ENCODE measurements at places on chromosomes 3 and 15.

DNA sequence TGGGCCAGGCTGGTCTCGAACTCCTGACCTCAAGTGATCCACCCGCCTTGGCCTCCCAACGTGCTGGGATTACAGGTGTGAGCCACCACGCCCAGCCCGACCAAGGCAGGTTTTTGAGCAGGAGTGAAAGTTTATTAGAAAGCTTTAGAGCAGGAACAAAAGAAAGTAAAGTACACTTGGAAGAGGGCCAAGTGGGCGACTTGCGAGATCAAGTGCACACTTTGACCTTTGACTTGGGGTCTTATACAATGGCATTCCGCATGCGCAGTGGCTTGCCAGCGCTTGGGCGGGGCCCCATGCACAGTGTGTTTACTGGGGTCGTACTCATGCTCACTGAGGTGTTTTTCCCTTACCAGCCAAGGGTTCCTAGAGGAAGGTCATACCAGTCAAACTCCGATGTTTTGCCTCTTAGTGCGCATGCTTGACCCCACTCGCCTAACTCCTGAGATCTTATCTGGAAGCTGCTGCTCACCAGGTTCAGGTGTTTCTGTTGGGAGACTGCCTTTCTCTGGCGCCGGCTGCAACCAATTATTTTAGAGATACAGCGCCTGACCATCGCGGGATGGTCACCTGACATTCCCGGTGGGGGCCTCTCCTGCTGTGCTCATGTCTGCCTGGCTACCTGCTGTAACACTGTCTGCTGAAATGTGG lies 46.9 kb upstream of the FLNB start:
- DNase-seq = no peak

DNA sequence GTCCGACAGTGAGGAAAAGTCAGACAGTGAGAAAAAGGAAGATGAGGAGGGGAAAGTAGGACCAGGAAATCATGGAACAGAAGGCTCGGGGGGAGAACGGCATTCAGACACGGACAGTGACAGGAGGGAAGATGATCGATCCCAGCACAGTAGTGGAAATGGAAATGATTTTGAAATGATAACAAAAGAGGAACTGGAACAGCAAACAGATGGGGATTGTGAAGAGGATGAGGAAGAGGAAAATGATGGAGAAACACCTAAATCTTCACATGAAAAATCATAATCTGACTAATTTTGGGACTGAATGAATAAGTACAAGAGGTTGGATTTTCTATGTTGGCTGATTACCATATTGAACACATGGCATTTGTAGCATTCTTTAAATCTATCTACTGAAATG lies 26.2 kb downstream of the SEC62 start:
- no peak for DNase-seq

- DNase-seq = no peak
These were observed 68.8 kb upstream of the IL12A start for GRCh38 chr3:159919873-159920272.

DNA sequence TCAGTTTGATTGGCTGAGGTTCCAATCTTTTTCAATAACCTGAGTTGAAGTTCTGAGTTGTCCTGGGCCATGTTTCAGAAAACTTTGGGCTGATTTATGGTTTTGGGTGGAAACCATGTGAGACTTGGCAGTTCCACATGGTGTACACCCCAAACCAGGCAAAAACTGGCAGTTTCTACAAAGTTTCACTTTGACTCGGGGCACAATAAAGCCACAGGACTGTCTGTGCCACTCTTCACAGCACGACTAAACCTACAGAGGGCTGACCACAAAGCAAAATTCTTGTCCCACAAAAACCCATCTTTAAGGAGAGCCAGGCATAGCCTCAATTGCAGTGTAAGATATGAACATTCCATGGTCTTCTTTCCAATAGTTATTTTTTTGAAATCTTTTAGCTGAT lies 155.0 kb downstream of the DUT start:
- no peak for DNase-seq

DNA sequence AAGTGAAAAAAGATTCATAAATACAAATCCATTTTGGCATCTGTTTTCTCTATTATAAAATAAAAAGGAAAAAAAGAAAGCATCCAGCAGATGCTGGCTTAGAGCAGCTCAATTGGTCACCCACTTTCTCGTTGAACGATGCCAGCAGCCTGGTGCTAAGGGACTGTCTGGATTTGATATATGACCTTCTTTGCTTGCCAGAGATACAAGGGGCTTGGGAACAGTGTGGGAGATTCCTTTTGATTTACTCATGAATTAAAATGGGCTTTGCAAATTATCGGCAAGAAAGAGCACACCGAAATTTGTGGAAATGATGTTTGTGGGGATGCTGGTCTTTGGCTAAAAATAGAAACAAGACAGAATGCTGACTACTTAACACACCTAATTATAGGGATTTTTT lies 210.3 kb upstream of the STT3B start:
- no peak for DNase-seq

- no peak for DNase-seq
These were observed 8.9 kb upstream of the SEMA5B start for GRCh38 chr3:123036352-123037014.

DNA sequence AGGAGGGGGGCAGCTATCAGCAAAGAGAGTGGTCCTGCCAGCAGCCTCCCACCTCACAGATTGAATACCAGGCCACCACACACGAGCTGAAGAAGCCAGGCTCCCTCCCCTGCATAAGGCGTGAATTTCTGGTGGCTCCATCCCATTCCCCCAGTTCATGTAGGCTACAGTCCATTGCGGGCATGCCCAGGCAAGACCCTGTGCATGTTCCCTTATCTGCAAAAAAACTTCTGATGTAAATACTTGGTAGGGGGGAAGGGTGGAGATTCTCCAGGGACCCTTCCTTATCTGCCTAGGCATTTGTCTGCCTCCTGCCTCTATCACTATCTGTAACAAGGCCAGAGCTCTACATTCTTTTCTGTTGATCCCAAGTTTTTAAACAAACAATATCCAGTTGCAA lies 27.6 kb upstream of the UBP1 start:
- no peak for DNase-seq

GRCh38 chr3:59566481-59566975 lies 516.7 kb upstream of the CFAP20DC start:
- peak; percentile 40 for DNase-seq

DNA sequence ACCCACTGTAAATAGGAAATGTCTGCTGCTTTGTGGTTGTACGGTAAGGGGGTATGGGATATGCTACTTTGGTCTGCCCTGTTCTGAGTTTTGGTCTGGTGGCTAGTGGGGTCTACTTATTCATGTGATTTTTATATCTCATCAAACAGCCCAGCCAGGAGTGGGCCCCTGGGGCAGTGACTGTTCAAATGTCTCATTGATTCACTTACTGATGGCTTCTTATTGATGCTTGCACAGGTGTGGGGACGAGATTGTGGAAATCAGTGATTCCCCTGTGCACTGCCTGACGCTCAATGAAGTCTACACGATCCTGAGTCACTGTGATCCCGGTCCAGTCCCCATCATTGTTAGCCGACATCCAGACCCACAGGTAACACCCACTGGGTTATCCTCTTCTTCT lies 38.5 kb downstream of the STARD5 start:
- no peak for DNase-seq

GRCh38 chr3:140686128-140686527 lies 8.3 kb downstream of the TRIM42 start:
- DNase-seq = no peak

- no peak for DNase-seq
These were observed 66.0 kb downstream of the ASB7 start for GRCh38 chr15:100668348-100668745.

DNA sequence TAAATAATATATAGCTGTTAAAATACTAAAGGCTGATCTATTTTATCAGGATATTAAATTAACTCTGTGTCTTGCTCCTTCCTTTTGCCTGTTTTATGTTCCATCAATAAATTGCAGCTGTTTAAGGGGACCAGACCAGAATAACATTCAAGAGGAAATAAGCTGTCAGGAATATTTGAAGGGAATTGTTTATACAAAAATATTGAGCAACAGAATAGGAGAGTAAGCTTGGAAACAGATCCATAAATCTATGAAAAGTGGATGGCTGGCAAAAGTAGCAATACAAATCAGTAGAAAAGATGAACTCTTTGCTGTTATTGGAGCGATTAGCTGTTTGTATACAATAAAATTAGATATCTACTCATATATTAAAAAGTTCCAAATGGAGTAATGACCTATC lies 36.2 kb upstream of the PLSCR2 start:
- no peak for DNase-seq

DNA sequence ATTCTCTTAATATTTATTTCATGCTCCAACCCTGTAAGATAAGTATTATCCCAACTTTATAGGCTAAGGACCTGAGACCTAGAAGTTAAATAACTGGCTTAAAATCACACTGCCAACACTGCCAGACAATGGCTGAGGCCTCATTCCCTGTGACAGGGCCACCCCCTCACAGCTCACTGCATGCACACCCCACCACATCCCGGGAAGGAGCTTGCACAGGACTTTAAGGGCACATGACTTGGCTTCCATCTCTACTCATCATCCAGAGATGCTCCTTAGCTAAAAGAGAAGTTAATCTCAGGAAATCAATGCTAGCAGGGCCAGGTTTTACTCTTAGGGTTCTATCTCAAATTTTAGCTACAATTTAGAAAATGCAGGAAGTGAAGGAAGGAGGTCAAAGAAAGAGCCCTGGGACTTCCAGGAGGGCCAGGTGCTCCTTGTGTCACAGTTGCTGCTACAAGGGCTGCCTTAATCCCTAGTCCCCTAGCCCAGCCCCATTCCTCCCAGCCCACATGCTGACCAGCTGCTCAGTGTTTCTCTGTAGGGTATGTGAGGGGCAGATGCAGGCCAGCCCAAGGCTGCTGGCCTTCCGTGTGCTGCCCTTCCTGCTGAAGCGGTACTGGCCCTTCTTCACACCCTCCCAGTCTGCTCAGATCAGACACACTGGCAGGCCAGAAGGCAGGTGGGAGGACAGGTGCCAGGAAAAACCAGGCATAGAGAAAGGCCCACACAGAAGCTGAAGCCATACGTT lies 53.5 kb downstream of the WWTR1 start:
- no peak for DNase-seq

DNA sequence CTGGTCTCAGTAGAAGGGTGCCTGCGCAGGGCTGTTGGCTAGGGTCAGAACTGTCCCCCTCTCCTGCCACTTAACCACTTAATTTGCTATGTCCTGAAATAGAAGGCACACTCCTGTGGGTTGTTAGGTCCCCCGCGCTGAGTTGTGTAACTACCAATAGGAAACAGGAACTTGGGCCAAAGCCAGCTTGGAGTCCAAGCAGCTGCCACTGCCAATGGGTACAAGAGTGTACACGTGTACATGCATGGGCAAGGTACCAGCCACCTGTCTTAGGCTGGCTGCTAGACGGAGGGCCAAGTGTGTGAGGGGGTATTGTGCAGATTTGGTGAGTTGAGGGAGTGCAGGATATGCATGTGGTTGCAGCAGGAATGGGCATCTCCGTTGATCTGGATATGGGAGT lies 29.7 kb upstream of the POLG start:
- DNase-seq = no peak

- DNase-seq = no peak
These were observed 27.9 kb downstream of the IQSEC1 start for GRCh38 chr3:13045241-13045903.

GRCh38 chr3:52892625-52893311 lies 4.6 kb downstream of the STIMATE start:
- DNase-seq = peak; percentile 38

DNA sequence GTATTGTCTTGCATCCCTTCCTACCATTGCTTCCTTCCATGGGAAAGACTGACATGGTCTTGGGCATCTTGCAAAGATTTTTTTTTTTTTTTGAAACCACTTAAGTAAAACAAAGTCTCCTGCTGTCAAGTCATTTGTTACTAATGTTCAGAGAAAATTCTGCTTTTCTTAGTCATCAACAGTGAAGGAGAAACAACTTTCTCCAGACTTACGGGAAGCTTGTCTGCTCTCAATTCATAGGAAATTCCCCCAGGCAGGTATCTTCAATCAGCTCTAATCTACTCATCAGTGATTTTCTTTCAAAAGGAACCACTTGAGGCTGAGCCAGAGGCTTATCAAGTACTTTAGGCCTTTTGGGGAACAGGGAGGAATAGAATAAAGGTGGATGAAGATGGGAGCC lies 15.9 kb upstream of the DRD3 start:
- DNase-seq = no peak

DNA sequence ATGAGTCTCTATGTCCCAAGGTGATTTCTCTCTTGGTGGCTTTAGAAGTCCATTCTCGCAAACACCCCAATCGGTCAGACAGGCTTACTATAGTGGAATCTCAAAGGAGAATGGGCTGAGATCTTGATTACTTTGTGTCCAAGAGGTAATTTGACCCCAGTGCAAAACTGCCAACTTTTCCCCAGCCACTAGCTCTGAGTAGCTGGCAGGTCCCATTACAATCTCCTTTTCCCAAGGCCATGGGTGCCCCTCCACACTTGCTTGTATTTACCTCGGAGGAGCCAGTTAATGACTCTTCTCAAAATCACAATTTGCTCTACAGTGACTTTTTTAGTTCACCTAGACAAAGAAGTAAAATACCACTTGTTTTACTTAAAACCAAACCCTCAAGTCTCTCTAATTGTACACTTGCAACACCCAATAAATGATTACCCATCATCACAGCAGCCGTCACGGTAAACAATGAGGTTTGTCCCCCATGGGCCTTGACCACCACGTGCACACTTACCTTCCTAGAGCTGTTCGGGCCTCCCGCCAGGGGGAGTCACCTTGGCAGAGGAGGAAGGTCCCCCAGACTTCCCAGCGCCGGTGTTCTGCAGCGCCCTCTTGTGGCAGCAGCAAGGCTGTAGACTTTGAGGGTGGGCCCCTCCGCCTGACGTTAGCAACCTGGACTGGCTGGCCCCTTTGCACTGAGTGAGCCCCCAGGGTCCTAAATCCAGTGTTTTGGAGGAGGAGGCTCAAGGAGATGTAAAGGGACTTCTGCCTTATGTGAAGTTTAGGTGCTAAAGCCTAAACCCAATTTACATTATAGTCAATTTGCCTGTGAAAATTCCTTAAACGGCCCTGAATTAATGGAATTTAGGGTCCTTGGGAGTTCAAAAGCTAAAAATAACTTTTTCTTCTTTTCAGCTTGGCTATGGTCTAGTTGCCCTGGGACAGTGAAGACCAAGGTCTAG lies 18.7 kb upstream of the HDAC11 start:
- peak; percentile 74 for DNase-seq

DNA sequence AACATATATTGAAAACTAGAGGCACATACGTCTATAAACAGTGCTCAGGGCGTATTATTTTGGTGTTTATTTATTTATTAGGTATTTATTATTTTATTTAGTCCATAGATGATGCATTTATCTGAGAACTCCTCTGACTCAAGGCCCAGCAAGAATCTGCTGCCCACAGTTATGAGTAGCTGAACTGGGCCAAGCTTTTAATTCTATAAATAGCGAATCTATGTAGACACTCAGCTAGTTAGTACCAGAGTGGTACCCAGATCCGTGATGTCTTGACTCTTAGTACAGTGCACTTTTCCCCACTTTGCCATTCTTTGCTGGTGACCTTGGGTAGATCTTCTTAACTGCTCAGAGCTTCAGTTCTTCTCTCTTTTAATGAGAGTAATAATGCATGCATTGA lies 370.4 kb upstream of the TPRG1 start:
- no peak for DNase-seq

DNA sequence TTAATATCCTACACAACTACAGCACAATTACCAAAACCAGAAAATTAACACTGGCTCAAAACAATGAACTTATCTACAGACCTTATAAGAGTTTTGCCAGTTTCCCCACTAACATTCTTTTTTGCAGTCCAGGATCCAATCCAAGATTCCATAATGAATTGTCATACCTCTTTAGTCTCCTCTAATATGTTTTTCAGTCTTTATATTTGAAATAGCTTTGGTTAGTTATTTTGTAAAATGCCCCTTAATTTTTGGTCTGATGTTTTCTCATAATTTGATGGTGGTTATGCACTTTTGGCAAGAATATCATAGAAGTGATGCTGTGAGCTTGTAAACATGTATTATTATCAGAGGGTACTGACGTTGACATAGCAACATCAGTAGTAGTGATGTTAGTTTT lies 124.3 kb downstream of the ISL2 start:
- DNase-seq = no peak

All from activated naive CD4-positive, alpha-beta T cell treated with Interleukin-2 at 50 U/mL for 16 hours (primary cell).